ENCODE measurements at places on chromosomes 2 and 18.

GRCh38 chr2:128362889-128363228 is 44.2 kb upstream of the HS6ST1 start:
- no peak for DNase-seq

DNA sequence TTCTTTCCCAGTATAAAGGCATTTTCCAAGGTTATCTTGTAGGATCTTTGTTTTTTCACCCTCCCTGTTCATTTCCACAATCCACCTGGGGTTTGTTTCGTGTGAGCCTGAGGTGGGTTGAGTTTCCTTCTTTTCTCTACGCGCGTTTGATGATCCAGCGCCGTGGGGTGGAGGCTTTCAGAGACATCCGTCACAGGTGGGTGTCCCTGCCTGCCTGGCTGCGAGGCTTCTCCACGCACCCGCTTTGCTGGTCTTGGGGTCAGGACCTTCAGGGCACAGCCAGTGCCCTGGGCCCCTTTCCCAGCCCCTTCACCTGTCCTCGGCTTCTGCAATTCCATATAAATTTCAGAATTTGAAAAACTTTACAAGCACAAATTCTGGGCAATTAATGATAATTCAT is 109.0 kb upstream of the ALKAL2 start:
- no peak for DNase-seq

DNA sequence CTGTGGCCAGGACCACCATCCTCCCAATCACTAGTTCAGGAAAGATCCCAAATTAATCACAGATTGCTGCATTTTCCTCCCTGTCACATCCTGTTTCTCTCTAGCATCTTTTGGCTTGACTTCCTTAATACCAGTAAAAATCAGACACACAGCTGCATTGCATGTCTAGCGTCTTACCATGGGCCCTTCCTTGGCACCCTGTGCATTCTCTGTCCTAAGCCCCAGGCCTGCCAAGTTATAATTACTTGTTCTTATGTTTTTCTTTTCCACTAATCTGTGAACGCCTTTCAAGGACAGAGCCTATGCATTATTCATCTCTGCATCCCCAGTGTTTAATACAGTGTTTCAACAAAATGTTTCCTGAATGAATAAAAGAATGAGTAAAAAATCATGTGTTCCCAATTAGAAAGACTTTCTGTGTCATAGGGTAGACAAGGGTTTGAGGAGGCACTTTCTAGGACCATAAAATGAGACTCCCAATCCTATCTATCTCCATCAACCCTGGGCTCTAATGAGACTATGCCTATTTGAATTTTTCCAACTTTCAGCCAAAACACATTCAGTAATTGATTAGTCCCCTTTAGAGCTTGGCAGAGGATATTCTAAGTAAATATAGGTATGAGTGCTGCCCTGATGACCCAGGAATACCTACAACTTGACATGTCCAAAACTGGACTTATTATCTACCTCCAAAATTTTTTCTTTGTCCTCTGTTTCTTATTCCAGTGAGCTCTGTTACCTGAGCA is 10.3 kb upstream of the NT5C1B start:
- no peak for DNase-seq

GRCh38 chr18:3653263-3653850 is 203.4 kb downstream of the TGIF1 start:
- DNase-seq, result no peak

GRCh38 chr2:73987948-73988700 is 3.4 kb downstream of the TET3 start:
- no peak for DNase-seq

DNA sequence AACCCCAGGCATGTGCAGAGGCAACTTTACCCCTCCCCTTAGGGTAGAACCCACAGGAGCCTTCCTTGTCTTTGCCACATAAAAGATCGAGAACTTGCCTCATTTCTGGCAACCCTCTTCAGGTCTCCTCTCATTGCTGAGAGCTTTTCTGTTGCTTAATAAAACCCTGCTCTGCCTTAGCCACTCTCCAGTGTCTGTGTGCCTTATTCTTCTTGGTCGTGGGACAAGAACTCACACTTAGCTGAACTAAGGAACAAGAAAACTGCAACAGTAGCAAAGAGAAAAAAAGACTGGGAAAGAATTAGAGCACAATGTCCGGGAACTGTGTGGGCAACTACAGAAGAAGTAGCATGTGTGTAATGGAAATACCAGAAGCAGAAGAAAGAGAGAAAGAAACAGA is 56.2 kb upstream of the SMIM21 start:
- no peak for DNase-seq

DNA sequence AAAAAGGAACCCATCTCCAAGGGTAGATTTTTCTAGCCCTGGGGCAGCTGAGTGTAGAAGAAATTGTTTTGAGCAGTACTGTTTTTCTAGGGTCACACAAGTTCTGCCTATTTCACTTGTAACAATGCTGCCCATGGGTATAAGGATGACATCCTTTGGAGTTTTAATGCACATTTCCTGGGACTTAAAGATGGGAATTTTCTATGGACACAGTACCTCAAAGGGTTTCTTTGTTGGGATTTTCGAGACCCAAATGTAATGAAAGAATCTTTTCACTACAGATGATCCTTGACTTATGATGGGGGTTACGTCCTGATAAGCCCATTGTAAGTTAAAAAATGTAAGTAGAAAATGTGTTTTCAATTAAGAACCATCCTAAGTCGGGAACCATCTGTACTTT is 31.8 kb downstream of the CDC42EP3 start:
- DNase-seq, result no peak

- no peak for DNase-seq
Measured at GRCh38 chr2:174259981-174260380, 11.6 kb upstream of the OLA1 start.

Data from stimulated activated CD4-positive, alpha-beta T cell treated with anti-CD3 and anti-CD28 coated beads, Interleukin-4, amount 100 ng/mL, for 48 hours (primary cell).